ENCODE measurements at places on chromosomes 6 and 20. TPM values are rescaled to one million over a fixed set of nuclear protein-coding genes. Genes with fewer than 3 reads are reported as not detected.

- no peak overlapping the region for H3K27ac ChIP-seq
- no peaks in the 10 kb centered on the region for H3K27me3 ChIP-seq
- H3K36me3 ChIP-seq: peaks cover 8% of the 10 kb centered on the region
- H3K4me1 ChIP-seq: peaks cover 15% of the 10 kb centered on the region
- no peak overlapping the region for H3K4me3 ChIP-seq
- DNase-seq: no peak
Observed at GRCh38 chr20:47048054-47048453, 153.4 kb downstream of the EYA2 start.

GRCh38 chr20:19256085-19256484 is 43.6 kb downstream of the SLC24A3 start:
- peaks cover 4% of the 10 kb centered on the region for H3K36me3 ChIP-seq
- peaks cover 19% of the 10 kb centered on the region for H3K4me1 ChIP-seq
- H3K4me3 ChIP-seq: peak overlapping the region; percentile 20
- no peak for DNase-seq
- no peak overlapping the region for H3K27ac ChIP-seq

DNA sequence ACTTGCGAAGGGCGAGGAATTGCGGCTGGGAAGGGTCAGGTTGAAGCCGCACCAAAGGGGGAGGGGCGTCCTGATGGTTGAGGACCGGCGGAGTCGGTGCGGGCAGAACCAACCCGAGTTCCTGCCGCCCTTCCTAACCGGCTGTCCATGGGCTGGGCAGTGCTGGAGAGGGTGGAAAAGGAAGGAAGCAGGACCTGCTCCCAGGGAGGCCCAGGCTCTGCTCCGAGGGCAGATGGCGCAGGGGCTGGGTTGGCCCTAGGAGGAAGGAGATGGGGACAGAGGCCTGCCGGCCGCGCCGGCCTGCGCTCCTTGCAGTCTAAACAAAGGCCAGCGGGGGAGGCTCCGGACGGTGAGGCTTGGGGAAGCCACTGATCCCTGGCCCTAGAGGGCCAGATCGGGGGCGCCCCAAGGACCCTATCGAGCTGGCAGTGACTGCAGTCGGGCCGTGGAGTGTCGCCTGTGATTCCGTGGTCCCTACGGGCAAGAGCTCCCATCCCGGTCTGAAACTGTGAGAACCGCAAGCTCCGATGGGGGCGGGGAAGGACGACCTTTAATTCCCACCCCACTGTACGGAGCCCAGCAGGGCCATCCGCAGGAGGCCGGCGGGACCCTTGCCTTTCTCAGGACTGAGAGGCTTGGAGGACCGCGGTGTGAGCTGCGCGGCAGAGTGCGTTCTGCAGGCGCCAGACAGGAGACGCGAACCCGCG is 39.4 kb downstream of the YTHDF1 start:
- no peaks in the 10 kb centered on the region for H3K36me3 ChIP-seq
- H3K4me3 ChIP-seq: peak overlapping the region; percentile 77
- DNase-seq: no peak
- peak overlapping the region; percentile 70 for H3K27ac ChIP-seq

GRCh38 chr6:22673474-22673873 is 104.1 kb downstream of the HDGFL1 start:
- H3K36me3 ChIP-seq: no peaks in the 10 kb centered on the region
- no peak for DNase-seq
- H3K27me3 ChIP-seq: no peaks in the 10 kb centered on the region
- no peak overlapping the region for H3K4me3 ChIP-seq
- no peak overlapping the region for H3K27ac ChIP-seq
- H3K4me1 ChIP-seq: peaks cover 17% of the 10 kb centered on the region

DNA sequence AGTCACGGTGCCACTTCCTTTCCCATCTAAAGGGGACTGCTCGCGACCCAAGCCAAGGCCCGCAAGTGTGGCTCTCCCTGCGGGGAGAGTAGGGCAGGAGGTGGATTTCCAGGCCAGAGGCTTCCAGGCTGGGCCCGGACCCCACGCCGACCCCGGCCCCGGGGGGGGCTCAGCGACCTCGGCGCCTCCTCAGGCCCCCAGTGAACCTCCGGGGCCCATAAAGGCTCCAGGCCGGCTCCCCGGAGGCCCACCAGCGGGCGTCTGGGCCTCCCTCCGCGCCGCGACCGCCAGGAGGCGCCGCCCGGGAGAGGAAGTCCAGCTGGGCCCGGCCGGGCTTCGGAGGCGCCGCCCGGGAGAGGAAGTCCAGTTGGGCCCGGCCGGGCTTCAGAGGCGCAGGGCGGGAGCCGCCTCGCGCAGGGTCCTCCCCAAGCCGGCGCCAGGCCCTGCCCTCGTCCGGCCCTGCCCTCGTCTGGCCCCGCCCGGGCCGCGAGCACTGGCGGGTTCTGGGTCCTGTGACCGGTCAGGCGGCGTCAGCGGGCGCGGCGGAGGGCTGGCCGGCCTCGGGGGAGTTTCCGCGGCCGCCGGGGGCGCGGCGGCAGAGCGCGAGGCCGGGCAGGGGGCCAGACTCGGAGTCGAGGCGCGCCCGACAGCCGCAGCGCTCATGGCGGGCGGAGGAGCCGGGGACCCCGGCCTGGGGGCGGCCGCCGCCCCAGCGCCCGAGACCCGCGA is at the start of gene RAB32:
RAB32 (plus strand) TSS at position 623 of the 729 bp plus-strand sequence; CDS start at position 662, 39 bp downstream.
- DNase-seq: peak; percentile 86
- H3K4me1 ChIP-seq: peaks cover 22% of the 10 kb centered on the region
- peak within 1 kb of the TSS; percentile 96 for H3K27ac ChIP-seq
- peak within 1 kb of the TSS; percentile 100 for H3K4me3 ChIP-seq
- H3K27me3 ChIP-seq: peaks cover 3% of the 10 kb centered on the region

DNA sequence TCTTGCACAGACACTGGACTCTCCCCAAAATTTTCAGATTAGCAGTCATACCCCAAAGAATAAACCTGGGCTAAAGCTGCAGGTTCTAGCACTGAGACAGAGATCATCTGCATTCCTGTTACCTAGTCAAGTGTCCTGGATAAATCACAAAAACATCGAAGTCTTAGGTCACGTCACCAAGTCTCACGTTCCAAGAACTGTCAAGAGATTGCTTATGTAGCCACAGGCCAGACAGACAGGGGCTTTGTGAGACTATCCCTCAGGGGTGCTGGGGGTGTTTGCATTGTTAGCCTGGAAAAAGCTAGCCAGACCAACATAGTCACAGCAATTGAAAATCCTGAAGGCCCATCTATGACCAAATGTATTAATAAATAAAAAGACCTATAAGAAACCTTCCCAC is 243.1 kb upstream of the PREP start:
- H3K4me1 ChIP-seq: peaks cover 7% of the 10 kb centered on the region
- no peak for DNase-seq
- H3K27me3 ChIP-seq: peaks cover 26% of the 10 kb centered on the region
- H3K27ac ChIP-seq: no peak overlapping the region

DNA sequence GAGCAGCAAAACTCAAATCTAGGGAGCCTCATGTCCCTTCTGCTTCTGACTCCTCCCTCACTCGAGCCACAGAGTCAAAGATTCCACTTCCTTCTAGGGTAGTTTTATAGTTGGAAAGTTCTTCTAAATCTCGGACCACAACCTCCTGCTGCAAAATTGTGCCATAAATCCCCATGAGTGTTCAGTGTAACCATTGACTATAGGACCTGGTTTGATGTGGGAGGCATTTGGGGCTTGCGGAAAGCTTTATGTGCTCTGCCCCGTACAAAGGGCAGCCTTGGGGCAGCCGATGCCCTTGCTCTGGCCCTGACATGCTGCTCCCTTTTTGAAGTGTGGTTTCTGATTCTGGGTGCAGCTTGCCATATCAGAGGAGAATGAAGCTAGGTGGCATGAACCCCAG is 43.6 kb upstream of the IER3 start:
- no peak for DNase-seq
- no peaks in the 10 kb centered on the region for H3K4me1 ChIP-seq
- H3K36me3 ChIP-seq: no peaks in the 10 kb centered on the region

DNA sequence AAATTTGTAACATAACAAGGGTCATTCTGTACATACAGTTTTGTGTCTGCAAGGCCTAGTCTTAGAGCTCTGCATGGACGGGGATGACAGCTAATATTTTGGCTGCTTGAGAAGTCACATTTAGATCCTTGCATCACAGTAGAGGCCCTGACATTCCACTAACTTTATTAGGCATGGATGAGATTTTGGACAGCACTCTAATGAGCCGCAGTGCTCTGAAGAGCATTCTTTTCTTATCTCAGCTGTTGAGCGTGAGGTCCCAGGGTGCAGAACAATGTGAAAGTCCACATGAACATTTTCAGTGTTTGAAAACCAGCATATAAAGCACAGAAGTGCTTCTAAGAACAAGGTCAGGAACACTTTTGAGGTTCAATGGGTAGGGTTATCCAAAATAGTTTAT is 58.9 kb downstream of the IPCEF1 start:
- no peak overlapping the region for H3K27ac ChIP-seq
- no peaks in the 10 kb centered on the region for H3K27me3 ChIP-seq
- DNase-seq: no peak
- peaks cover 15% of the 10 kb centered on the region for H3K4me1 ChIP-seq
- no peak overlapping the region for H3K4me3 ChIP-seq

GRCh38 chr6:165034271-165034741 is 275.1 kb downstream of the C6orf118 start:
- H3K27ac ChIP-seq: no peak overlapping the region
- H3K4me1 ChIP-seq: no peaks in the 10 kb centered on the region
- H3K27me3 ChIP-seq: no peaks in the 10 kb centered on the region
- no peaks in the 10 kb centered on the region for H3K36me3 ChIP-seq
- no peak overlapping the region for H3K4me3 ChIP-seq

DNA sequence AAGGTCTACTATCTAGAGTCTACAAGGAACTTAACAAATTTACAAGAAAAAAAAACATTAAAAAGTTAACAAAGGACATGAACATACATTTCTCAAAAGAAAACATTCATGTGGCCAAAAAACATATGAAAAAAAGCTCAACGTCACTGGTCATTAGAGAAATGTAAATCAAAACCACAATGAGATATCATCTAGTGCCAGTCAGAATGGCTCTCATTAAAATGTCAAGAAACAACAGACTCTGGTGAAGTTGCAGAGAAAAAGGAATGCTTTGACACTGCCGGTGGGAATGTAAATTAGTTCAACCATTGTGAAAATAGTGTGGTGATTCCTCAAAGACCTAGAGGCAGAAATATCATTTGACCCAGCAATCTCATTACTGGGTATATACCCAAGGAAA is 48.3 kb downstream of the OGFRL1 start:
- DNase-seq: no peak
- H3K27ac ChIP-seq: no peak overlapping the region
- no peak overlapping the region for H3K4me3 ChIP-seq
- H3K27me3 ChIP-seq: peaks cover 28% of the 10 kb centered on the region
- peaks cover 4% of the 10 kb centered on the region for H3K36me3 ChIP-seq

DNA sequence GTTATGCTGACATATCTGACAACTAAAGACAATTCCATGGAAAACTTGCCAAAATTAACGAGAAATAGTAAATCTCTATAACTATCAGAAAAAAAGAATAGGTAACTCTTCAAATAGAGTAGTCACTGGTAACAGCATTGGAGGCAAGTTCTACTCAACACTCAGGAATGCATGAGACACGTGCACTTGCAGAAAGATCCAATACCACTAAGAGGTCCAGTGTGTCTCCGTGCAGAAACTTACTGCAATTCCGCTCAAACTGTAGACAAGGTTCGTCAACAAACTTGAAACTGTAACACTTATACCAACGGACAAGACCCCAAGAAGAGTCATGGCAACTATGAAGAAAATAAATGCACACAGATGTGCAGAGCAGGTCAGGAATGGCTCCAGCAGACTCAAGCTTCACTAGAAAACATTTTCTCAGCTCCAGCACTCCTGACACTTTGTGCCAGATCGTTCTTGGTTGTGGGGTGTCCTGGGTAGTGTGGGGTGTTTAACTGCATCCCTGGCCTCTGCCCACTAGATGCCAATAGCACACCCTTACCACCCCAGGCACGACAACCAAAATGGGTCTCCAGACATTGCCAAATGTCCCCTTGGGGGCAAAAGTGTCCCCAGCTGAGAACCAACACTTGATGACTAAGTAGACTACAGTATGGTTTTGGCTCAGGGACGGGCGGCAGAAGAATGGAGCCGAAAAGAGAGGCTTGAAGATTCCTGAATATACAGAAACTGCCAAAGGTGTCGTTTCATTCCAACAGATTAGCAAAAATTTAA is 134.8 kb downstream of the DTNBP1 start:
- no peak overlapping the region for H3K4me3 ChIP-seq
- DNase-seq: no peak
- peaks cover 61% of the 10 kb centered on the region for H3K36me3 ChIP-seq
- no peak overlapping the region for H3K27ac ChIP-seq
- no peaks in the 10 kb centered on the region for H3K27me3 ChIP-seq
- H3K4me1 ChIP-seq: no peaks in the 10 kb centered on the region

DNA sequence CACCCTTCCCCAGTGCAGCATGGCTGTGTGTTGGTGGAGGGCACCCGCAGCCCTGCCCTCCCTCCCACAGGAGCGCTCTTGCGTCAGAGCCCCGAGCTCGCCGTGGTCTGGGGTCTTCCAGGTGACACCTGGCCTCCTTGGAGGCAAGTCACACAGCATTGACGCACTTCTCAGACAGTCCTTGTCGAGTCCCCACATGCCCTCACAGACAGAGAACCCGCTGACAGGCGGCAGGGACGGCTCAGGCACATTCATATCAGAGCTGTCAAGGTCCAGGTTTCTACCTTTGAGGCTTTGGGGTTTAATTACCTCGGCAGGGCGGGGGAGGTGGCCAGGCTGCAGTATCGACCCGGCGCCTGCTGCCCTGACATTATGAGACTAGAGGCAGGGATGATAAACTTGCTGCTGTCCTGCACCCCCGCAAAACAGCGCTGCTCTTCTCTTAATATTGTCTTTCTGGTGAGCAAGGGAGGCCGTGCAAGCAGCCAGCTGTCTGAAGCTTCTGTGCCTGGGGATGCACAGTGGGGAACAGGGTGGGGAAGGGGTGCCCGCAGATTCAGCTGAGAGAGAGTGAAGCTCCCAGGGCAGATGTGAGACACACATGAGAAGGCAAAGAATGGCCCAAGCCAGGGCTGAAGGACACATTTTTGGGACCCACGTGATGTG is 4.7 kb downstream of the NPEPL1 start:
- H3K27me3 ChIP-seq: no peaks in the 10 kb centered on the region
- no peak overlapping the region for H3K4me3 ChIP-seq
- no peaks in the 10 kb centered on the region for H3K4me1 ChIP-seq
- peaks cover 11% of the 10 kb centered on the region for H3K36me3 ChIP-seq
- DNase-seq: no peak

GRCh38 chr6:152750694-152751093 is at the start of gene VIP:
TSS of gene VIP (plus strand) at chr6:152750797. CDS start at chr6:152752178, 1,381 bp downstream.
- no peak within 1 kb of the TSS for H3K27ac ChIP-seq
- DNase-seq: no peak

EDN1 gene
- total RNA-seq: 20.3 TPM

FAXC gene
- 11.3 TPM for total RNA-seq

PCK1 gene
- 4.7 TPM for total RNA-seq

EIF6 gene
- total RNA-seq: 124 TPM

AKAP7 gene
- 5.3 TPM for total RNA-seq

GPLD1 gene
- 3.8 TPM for total RNA-seq

SAPCD1 gene
- total RNA-seq: 8.9 TPM

TSHZ2 gene
- total RNA-seq: 45.5 TPM

Measured in type B pancreatic cell (in vitro differentiated cells).